ENCODE measurements at places on chromosomes 2 and 18. TPM values are rescaled to one million over a fixed set of nuclear protein-coding genes. Genes with fewer than 3 reads are reported as not detected.

DNA sequence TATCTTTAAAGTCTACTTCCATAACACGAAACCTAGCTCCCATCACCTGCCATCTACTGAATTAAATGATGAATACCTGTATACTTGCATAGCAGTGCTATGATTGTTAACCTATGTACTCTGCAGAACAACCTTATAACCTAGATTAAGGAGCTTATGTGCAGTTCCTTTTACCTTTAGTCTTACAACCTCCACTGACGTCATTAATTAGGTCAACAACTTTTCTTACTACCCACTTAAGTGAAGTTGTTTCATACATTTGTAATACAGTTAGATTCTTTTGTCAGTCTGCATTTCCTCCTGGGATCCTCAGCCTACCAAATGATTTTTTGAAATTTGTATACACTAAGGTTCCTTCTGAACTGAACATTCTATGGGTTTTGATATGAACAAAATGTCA lies 1082.3 kb downstream of the SUCLG1 start:
- no peak for DNase-seq

DNA sequence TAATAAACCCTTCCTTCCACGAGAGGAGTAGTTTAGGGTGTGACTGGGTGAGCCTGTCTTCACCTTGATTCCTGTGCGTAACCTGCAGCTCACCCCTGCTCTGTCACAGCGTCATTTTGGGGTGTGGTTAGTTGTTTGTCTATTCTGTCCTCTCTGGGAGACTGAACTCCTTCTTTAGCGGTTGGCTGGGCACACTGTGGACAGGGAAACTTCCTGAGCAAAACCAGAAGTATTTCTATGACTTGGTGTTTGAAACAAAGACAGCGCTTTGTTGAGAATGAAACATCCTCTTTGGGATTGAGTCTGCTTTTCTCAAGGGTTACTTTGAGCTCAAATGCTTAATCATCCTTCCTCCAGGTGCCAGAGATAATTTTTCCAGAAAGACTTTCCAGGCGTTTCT lies 270.7 kb downstream of the HRH4 start:
- no peak for DNase-seq

- DNase-seq: no peak
Observed at GRCh38 chr2:7774481-7774880, 857.3 kb downstream of the RNF144A start.

- no peak for DNase-seq
Observed at GRCh38 chr2:30149513-30149912, 2.7 kb downstream of the YPEL5 start.

DNA sequence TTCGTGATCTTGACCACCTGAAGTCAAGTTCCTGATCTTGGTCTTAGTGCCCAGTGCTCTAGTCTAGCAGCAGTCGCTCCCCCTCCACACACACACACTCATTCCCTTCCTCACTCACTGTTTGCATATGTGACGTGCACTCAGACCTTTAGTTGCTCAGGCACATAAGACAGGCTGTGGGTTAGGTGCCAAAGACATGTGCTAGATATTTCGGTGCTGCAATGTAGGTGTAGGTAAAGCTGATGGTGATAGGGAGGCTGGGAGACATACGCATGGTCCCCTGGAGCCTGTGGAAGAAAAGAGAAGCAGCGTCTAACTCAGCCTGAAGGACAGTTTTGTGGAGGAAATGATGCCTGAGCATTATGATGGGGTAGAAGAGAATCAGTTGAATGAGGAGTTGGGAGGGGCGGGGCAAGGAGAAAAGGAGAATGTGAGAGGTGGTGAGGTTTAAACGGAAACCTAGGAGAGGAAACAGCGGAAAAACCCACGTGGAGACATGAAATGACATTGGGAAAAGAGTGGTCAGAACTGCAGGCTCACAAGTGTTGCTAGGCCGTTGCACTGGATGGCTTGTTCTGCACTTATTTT lies 3.8 kb downstream of the TTC39C start:
- no peak for DNase-seq

DNA sequence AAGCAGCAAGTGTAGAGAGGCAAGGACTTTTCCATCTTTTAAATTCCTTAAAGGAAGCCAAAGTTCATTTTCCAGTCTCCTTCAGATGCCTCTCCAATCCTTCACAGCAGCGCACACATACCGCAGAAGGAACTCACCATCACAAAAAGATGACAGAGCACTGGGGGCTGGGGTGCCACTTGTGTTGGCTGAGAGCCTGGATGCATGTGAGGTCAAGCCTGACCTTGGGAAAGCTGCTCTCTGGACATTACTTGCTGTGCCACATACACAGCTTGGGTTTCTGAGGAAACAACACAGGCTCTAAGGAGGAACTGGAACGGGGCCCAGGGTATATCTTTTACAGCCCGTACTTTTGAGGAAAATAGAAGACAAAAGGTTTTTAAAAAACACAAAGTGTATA lies 364.3 kb upstream of the MEX3C start:
- DNase-seq: no peak

Gene MROH2A
- total RNA-seq: not detected

Gene SLC30A3
- total RNA-seq: 5.7 TPM

Gene SAG
- total RNA-seq: 2.9 TPM
